ENCODE measurements at places on chromosomes 5 and 9.

- DNase-seq = no peak
Measured at GRCh38 chr9:126108240-126108639, 218.4 kb upstream of the MVB12B start.

DNA sequence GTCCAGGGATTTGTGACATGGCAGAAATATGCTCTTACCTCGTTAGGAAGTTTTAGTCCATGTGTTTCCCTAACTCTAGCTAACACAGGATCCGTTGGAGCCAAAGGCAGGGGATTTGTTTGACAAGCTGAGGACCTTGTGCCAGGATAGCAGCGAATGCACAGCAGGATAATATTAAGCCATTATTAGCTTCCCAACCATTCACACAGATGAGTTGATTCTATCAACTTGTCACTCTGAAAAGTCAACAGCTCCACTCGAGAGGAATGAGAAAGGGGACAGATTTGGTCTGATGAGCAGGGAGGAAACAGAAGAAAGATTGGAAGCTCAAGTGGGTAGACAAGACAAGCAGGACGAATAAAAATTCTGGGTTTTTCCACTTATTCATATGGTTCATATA is 106.2 kb downstream of the FSTL4 start:
- no peak for DNase-seq

DNA sequence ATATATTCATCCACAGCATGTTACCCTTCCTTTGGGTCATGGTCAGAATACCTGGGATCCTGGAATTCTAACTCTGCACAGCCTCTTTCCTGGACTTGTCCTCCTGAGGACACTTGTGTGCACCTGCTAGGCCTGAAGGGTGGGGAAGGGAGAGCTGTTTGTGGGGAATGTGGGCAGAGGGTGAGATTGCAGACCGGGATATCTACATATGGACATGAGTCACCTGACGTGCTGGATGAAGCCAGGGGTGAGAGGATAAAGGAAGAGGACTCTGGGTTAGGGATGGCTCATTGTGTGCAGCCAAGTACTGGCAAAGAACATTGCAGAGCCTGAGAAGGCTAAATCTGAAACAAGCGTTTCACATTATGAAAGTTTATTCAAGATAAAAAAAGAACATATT is 241.4 kb upstream of the RPS23 start:
- no peak for DNase-seq

GRCh38 chr5:126445502-126446174 is 22.4 kb downstream of the GRAMD2B start:
- no peak for DNase-seq

GRCh38 chr5:168446983-168447619 is 39.2 kb upstream of the RARS1 start:
- no peak for DNase-seq

- peak; percentile 88 for DNase-seq
Measured at GRCh38 chr9:137590469-137591383, at the start of gene ZMYND19. Gene ZMYND19, minus strand, starts transcription at chr9:137590512. Its CDS starts 249 bp downstream, at chr9:137590263.

DNA sequence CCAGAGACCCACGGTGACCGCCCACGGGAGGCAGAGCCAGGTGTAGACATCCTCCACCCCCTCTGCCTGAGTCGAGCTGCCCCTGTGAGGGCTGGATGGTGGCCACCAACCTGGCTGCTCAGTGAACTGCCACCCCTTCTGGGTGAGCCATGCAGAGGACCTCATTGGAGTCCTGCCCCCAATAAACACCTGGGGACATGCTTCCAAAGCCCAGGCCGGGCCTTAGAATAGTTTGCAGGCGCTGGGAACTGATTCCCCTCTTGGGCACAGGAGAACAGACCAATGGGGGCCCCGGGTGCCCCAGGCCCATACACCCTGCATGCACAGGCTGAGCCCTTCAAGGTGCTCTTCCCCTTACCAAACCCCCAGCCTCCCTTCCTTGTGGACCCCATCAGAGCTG is 38.1 kb upstream of the GFPT2 start:
- DNase-seq = no peak

DNA sequence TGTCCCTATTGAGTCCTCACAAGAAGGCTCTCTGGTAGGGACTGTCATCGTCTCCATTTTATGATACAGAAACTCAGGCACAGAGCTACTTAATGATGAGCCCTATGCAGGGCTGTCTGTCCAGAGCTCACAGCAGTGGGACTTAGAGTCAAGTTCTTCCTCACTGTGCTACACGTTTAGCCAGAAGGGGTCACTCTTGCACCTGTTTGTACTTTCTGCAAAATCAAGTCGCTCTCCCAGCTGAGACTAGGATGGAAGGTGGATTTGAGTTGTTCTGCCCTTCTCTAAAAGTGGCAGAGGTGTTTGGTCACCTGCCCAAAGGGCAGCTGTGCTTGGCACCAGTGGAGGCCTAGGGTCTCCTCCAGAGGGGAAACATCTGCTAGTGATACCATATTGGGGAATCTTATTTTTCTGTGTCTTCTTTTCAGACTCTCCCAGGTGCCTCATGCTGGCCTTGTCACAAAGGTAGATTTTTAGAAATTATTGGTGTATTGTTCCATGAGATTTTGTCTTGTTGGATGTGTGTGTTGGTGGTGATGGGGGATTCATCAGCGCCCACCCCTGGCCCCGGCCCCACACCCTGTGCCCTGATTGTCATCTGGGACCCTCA is 104.2 kb downstream of the PPARGC1B start:
- peak; percentile 46 for DNase-seq

DNA sequence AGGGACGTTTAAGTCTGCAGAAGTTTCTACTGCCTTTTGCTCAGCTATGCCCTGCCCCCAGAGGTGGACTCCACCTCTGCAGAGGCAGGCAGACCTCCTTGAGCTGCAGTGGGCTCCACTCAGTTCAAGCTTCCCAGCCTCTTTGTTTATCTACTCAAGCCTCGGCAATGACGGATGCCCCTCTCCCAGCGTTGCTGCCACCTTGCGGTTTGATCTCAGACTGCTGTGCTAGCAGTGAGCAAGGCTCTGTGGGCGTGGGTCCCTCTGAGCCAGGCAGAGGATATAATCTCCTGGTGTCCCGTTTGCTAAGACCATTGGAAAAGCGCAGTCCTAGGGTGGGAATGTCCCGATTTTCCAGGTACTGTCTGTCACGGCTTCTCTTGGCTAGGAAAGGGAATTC is 2188.5 kb upstream of the WWC1 start:
- no peak for DNase-seq

GRCh38 chr5:40655138-40655537 is 24.6 kb upstream of the PTGER4 start:
- DNase-seq = no peak

DNA sequence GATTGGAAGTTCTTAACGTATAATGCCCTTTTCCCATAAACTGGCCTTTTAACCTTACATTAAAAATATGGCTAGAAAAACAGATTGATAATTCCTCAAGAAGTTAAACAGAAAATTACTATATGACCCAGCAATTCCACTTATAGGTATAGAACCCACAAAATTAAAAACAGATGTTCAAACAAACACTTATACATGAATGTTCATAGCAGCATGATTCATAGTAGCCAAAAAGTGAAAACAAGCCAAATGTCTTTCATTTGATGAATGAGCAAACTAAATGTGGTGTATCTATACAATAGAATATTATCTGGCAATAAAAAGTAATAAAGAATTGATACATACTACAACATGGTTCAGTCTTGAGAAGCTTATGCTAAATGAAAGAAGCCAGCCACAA is 35.5 kb downstream of the POU5F2 start:
- DNase-seq = no peak

GRCh38 chr9:129006328-129007034 is 21.6 kb downstream of the SH3GLB2 start:
- peak; percentile 87 for DNase-seq

GRCh38 chr5:135005076-135005475 is 29.0 kb downstream of the PITX1 start:
- DNase-seq = no peak

DNA sequence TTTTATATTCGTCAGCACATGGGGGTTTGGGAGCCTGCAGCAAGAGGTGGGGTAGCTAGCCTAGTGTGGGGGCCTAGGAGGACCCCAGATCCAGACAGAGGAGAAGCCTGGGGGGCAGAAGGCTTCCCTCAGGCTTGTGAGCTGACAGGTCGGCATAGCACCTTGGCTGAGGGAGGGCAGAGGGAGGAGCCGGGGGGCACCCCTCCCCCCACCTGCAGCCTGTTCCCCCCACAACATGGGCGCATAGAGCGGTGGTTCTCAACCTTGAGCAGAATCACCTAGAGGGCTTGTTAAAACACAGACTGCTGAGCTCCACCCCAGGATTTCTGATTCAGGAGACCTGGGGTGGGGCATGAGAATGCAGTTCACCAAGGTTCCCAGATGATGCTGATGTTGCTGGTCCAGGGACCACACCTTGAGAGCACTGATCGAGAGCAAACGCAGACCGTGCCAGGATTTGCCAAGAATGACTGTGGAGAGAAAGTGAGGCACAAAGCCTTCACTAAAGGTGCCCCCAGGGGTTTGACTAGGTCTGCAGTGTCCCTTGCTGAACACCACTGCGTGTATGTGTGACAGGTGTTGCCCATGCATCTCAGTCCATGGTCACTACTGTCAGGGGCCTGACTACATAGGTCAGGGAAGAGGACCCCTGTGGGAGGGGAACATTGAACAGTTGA is 163.3 kb downstream of the MACROH2A1 start:
- DNase-seq = no peak

- DNase-seq = no peak
Measured at GRCh38 chr5:150121448-150122157, 34.0 kb downstream of the PDGFRB start.

DNA sequence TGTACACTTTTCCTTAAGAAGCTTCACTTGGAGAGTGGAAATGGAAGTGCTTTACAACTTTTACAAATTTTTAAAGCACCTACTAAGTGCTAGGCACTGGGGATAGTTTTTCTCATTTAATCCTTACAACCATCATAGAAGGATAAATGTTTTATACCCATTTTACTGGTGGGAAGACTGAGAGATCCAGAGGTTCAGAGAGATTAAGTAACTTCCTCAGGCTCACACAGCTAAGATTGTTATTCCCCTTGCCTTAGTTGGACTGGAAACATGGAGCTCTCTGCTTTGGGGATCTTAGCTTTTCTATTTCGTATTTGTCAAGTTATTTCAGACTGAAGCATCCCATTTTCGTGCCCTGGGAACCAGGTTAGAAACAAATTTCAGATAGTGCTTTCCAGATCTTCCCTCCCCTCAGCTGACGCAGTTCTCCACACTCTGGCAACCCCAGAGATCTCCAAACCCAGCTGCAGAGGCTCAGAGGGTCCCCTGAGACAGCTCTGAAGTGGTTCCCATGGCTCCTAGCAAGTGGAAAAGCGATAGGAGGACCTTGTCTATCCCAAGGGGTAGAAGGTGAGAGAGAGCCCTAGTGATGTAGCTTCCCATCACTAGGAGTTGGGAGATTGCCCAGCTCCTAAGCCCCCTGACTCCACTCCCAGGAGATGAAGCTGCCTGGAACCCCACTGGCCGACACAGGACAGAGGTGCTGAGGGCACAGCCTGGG is 16.2 kb upstream of the GABBR2 start:
- DNase-seq = no peak

DNA sequence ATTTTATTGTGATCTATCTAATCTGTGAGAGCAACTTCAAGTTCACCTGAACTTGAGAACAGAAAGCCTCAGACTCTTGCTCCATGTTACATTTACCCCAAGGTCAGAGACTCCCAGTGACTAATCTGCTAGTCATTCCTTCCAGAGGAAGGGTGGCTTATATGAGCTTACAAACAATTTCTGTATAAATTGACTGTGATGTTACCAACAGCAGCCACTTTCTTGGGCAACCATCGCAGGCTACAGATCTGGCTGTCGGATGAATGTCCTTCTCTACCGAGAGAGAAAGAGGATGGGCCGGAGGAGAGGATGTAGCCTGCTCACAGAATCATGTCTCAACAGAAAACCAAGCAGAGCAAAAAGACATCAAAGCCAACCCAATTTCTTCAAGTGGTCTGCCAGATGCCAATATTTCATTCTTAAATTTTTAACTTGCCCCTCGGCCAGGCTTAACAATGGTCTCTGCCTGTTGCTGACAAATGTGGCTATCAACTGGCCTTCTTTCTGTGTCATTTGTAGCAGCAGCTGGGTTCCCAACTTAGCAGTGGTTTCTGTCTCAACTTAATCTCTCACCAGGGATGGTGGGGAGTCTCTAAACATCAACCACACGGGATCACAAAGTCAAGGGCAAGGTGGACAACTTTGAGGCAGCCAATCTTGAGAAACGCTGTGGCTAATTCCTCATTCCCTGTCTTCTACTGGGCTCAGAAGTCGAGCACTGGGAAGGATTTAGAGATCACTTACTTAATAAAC is 81.3 kb downstream of the RAPGEF1 start:
- DNase-seq = no peak

DNA sequence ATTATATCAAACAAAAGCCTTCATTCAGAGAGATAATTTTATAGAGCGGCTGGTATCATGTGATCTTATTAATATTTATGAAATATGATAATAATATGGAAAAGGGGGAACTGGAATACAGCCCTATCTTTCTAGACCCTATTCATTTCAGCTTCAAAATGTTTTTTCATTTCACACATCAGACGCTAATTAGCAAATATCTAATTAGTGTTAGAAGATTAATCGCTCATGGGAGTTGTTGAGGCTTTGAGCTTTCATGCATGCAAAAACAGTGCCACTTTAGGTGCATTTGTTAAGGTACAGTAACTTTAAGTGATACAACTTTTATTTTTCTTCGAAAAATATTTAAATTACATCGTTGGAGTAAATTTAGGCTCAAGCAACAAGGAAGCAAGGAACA is 751.7 kb upstream of the WWC1 start:
- DNase-seq = no peak

DNA sequence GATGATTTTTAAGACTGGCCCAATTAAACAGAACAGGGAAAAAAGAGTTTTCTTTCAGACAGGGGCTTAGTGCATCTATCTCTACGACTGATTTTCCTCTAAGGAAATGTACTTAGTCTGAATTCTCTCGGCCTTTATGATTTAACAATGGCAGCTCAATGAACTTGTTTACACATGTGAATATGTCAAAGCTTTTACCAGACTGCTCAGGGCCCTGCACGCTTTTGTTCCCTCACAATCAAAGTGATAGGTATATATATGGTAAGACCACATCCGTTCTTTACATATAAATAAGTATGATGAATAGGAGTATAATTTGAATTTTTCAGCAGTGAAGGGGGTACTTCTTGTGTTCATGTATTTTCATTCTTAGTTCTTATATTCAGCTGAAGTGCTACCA is 27.6 kb downstream of the LEAP2 start:
- no peak for DNase-seq

DNA sequence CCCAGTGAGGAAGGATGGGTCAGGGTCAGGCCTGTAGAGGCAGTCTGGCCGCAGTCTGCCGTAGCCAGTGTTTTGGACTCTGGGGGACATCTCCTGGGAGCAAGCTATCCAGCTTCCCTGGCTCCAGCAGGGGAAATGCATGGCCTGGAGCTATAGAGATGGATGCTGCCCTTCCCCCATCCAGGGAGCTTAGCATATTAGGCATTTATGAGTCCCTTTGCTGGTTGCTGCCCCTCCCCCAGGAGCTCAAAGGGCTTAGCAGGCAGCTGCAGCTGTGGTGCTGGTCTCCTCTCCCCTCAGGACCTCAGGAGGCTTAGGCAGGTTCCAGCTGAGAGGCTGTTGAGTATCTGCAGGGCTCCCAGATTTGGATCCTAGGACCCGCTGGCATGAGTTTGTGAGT is 1158.7 kb downstream of the DTWD2 start:
- DNase-seq = no peak

GRCh38 chr5:56270058-56270457 is 36.9 kb upstream of the ANKRD55 start:
- no peak for DNase-seq

GRCh38 chr5:170769898-170770416 is 13.6 kb upstream of the GABRP start:
- DNase-seq = no peak
